ENCODE measurements at places on chromosomes 6 and 20.

DNA sequence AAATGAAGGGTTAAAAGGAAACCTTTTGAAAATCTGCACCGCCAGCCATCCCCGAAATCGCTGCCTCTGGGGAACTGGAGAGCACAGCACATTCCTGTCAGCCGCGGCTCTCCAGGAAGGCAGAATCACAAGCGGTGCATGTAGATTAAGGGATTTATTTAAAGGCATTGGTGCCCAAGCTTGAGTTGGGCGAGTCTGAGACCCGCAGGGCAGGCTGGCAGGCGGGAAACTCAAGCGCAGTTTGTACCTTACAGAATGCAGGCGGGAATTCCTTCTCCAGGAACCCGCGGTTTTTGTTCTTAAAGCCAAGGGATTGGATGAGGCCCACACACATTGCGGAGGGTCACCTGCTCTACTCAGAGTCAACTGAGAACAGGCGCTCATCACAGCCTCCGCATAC is 10.8 kb downstream of the GPR31 start:
- no peak for DNase-seq

GRCh38 chr6:3284436-3284876 is 25.7 kb downstream of the PSMG4 start:
- DNase-seq: no peak

GRCh38 chr6:7445101-7445500 is 55.5 kb downstream of the RIOK1 start:
- DNase-seq: no peak

DNA sequence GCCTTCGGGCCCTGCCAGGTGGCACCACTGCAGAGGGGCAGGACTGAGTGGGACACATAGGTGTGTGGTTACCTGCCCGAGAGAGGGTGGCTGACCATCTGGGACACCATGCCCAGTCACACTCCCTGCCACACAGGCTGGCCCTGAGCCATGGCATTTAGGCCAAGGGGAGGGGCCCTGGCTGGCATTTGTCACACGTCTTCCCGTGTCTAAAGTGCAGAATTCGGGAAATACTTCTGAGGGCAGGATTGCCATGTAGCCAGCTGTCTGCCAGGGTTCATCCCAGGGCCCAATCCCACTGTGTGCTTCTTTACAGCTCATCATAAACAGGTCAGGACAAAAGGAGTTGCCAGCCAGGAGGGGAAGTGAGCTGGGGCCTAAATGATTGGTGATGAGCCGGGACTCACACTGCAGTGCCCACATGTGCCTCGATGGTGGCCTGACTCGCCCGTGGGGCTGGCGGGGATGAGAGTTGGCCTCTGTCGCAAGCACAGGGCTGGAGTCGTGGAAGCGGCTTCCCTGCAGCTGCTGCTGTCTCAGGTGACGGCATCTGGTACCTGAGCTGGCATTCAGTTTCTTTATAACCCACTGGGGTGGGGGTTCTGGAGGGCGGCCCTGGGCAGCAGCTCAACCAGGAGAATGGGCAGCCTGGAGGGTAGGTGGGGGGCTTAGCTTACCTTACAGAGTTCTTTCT is 5.9 kb upstream of the UNC93A start:
- DNase-seq: no peak

DNA sequence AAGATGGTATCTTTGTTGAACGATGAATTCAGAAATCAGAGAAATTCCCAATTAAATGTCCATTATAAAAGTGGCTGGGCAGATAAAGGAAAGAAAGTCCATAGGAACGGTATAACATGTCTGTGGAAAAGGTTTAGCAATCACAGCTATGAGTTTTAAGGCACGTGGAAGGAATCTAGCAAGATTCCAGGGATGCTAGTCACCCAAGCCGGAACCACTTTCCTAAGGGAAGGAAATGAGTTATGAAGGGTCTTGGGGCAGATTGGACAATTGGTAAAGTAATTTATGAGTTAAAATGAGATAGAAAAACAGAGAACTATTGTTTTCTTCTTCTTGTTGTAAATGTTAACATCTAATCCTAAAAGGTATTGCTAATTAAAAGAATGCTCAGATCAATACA is 384.8 kb downstream of the ADGRB3 start:
- DNase-seq: no peak

- no peak for DNase-seq
These were observed 215.7 kb downstream of the SYNDIG1 start for GRCh38 chr20:24684956-24685691.

DNA sequence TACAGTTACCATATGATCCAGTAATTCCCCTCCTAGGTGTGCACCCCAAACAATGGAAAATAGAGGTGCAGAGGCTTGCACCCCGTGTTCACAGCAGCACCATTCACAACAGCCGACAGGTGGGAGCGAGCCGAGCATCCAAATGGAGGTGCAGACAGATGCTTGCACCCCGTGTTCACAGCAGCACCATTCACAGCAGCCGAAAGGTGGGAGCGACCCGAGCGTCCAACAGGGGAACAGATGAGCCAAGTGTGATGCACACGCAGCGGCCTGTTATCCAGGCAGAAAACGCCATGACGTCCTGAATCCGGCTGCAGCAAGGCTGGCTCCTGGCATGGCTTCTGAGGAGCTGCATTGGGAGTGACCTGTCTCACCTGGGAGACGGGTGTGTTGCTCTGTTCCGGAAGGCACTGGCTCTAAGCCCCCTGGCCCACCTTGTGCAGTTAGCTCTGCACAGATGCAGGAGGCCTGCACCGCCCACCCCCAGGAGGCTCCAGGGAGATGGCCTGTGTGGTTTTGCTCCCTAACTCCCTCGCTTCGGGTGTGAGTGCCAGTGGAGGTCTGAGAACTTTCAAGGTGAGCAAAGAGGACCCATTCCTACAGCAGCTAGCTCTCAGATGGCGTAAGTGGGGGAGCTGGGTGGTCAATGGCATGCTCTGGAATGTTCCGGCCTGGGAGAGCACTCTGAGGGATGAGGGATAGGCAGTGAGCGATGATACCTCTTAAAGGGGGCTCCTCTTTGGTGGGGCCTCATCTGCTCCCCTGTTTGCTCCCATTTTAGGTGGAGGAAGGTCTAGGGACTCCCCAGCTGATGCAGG is 47.8 kb upstream of the FRMD1 start:
- DNase-seq: no peak

DNA sequence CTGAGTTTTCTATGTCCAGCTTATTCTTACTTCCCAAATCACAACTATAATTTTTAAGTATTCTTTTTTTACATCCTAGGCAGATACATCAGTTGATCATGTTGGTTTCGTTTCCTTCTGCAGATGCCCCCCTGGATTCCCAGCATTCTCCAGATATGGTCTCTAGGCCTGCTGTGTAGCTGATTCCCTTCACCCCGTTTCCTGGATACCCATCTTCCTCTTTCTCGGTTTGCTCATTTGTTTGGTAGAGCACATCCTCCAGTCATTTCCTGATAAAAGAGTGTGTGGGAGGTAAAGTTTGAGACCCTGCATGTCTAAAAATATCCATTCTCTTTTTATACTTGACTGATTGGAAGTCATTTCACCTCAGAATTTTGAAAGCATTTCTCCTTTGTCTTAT is 66.4 kb downstream of the ANKS1A start:
- DNase-seq: no peak

- DNase-seq: no peak
These were observed 107.4 kb upstream of the ADGRB3 start for GRCh38 chr6:68527691-68528090.

DNA sequence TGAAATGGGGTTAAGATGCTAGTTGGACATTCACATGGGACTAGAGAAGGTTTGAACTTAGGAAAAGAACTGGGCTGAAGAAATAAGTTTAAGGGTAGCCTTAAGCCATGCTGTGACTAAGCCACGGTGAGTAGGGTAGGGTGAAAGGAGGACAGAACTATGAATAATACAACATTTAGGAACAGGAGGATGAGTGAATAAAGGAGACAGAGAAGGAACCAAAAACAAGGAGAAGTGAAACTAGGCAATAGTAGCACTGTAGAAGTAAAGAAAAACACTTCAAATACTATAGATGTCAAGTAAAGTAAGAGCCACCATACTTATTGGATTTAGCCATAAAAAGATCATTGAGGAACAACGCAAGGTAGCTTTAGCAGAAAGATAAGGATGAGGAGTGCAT is 111.2 kb downstream of the KCNQ5 start:
- DNase-seq: no peak

DNA sequence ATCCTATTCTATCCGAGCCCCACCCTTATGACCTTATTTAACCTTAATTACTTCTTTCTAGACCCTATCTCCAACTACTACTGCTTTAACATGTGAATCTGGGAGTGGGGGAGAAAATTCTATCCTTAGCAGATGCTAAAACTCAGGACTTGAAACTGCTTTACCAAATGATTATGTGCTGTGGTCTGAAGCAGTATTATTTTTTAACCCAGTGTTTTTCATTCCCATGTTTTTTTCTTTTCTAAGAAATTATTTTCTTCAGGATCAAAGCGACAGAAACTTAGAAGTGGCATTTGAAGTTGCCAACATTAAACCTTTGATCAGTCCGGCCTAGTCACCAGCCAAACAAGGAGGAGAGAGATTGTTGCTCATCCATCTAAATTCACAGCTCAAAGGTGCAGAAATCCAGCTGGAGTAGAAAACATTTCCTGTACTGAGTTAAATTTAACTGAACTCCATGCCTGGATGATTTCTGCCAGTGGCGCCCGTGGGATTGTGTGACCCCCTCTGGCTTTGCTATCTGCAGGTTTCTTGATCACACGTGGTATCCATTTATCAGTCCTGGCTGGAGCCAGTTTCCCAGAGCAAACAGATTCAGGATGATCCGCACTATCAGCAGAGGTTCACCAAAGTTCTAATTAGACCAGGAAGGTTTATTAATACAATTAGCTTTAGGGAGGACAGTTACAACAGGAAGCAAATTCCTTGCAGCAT is 300.5 kb downstream of the PLCB1 start:
- DNase-seq: no peak

- DNase-seq: no peak
These were observed 14.7 kb downstream of the UQCC2 start for GRCh38 chr6:33696548-33697518.

- no peak for DNase-seq
These were observed 237.2 kb upstream of the PRND start for GRCh38 chr20:4484379-4484997.

DNA sequence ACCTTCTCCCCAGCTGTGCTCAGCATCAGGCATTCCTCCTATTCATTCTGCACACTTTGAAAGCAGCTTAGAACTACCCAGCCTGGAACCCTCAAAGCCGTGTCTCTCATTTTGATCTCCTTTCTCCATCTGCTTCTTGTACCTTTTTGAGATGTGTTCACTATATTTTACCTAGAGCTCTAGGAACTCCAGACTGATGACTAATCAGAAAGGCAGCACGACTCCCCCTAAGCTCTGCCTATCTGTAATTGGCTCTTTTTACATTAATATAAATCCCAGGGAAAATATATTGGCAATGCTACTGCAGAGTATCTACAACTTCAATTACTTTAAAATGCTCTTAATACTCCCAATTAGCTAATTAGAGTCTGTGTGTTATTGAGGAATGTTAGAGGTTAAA is 671.5 kb downstream of the CBLN4 start:
- no peak for DNase-seq

DNA sequence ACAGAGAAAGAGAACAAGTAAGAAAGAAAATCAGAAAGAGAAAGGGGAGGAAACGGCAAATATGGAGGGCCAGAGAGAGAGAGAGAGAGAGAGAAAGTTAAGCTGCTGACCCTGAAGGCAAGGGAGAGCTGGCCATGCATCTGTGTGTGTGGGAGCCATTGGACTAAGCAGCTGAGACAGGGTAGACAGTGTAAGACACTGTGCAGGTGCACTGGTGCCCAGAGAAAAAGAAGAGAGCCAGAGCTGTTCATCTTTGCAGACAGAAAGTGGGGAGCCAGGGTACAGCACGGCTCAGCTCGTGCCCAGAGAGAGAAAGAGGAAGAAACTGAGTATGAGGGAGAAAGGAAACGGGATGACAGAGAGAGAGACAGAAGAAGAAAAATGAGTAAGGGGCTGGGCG is 24.2 kb upstream of the ZNF318 start:
- no peak for DNase-seq

DNA sequence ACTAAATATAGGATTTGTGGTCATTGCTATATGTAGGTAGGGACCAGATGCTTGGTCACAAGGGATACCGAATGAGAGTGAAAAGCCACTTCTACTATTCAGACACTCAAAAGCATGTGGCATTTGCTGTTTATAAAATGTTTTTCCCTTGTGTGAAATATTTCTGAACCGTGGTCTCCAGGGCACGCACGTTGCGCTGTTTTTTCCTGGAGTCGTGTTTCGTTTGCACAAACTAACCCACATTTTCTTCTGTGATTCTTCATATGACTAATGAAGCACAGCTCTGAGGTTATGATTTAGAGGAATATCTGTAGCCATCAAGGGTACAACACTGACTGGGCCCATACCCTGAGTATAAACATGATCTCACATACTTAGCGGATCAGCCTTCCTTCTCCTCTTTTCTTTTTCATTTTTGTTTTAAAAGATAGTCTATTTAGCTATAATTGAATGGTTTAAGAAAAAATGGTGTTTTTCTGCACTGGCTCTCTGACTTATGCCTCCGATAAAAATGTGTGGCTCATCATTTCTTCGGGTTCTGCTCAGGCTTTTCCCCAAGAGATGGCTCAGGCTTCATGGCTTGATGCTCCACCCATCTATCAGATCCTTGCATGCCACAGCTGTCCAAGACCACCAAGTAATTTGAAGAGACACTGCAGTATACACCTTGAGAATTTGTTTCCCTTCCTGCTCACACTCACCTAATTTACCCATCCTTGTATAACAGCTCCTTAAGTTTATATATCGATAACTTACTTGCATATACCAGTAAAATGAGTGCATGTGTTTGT is 59.9 kb upstream of the HBS1L start:
- no peak for DNase-seq

DNA sequence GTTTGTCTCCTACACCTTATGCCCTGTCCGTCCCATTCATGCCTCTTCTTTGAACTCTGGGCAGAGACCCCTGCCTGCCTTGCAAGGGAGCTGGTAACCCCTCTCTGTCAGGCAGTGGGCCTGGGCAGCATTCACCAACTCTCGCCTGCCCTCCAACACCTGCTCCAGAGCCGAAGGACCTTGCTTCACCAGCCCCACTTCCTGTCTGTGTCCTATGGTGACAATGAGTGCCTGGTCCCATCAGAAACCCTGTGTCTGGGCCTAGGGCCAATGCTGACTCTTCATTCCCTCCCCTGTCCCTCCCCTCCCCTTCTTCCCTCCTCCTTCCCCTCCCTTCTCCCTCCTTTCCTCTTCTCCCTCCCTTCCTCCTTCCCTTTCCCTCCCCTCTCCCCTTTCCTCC is 22.8 kb upstream of the PCMTD2 start:
- no peak for DNase-seq

Data from AG09309 (cell line).